Activated CD4-positive, alpha-beta memory T cell treated with anti-CD3 and anti-CD28 coated beads for 36 hours (primary cell): ENCODE measurements at places on chromosomes 11 and 22. TPM values are rescaled to one million over a fixed set of nuclear protein-coding genes. Genes with fewer than 3 reads are reported as not detected.

MYO18B gene
- total RNA-seq: 0.22 TPM

DNA sequence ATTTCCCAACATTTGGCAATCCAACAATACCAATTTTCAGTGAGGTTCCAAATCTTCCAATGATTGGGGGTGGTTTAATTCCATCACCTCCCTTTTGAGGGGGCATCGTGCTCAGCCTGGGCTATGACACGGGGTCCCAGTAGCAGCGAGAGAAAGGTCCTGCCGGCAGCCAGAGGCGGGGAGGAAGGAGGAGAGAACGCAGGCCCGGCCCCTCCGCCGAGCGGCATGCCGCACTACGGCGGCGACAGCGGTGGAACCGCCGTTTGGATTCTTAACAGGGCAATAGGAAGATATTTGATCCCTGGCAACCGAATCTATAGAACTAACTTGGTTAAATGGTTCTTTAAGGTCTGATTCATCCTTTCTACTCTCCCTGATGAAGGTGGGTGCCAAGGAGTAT is 18.3 kb upstream of the NDUFA6 start:
- peaks cover 9% of the 10 kb centered on the region for H3K36me3 ChIP-seq
- no peaks in the 10 kb centered on the region for H3K27me3 ChIP-seq
- no peak overlapping the region for H3K27ac ChIP-seq
- H3K4me1 ChIP-seq: no peaks in the 10 kb centered on the region
- no peak overlapping the region for H3K4me3 ChIP-seq

GRCh38 chr11:116598556-116598955 is 174.2 kb downstream of the BUD13 start:
- no peak overlapping the region for H3K4me3 ChIP-seq
- DNase-seq: no peak
- H3K27ac ChIP-seq: no peak overlapping the region
- H3K27me3 ChIP-seq: peaks cover 6% of the 10 kb centered on the region

DNA sequence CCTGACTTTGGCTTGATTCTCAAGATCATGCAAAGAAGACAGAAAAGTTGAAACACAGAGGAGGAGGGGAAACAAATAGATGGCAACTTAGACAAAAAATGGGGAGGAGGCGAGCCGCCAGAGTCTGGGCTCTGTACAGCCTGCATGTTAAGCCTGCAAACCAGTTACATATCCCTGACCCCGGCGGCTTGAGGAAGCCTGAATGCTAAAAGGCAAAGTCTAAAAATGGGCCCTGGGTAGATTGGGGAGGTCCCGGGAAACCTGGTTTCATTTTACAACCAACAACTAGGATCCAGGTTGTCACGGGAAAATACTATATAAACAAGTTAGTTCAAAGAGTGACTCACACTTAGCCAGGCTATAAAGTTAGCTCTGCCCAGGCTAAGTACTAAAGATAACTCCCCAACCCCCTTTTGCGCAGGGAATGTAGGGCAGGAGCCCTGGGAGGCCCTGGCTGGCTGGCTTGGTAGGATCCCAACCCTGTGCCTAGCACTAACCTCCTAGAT is 18.8 kb upstream of the ZBTB16 start:
- no peaks in the 10 kb centered on the region for H3K36me3 ChIP-seq
- no peak for DNase-seq
- H3K27ac ChIP-seq: no peak overlapping the region
- H3K4me3 ChIP-seq: no peak overlapping the region
- H3K27me3 ChIP-seq: no peaks in the 10 kb centered on the region

DNA sequence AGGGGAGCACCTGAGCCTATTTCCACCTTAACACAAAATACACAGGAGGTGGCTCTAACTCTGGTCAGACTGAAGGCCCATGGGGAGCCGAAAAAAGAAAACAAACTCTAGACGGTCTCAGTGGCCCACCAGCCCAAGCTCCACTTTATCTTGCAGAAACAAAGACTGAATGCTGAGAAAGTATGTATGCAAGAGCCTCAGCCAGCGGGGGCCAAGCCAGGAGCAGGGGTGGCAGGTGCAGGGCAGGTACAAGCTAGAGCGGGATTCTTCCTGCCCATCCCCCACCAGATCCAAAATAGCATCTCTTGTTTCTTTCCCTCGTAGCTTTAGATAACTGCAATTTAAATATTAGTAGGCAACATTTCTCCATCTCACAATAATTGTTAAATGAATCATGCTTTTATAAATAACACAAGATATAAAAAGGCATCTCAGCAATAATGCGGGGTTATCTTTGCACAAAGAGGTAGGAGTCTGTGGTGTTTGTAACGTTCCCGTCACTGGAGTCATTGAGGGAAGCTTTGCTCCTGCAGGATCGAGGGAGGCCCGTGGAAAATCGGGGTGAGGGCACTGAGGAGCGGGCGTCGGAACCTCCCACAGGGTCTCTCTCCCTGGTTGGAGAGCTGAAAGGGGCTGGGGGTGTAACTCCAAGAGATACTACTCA is 418.0 kb downstream of the SHANK2 start:
- H3K4me1 ChIP-seq: no peaks in the 10 kb centered on the region
- no peak overlapping the region for H3K4me3 ChIP-seq
- DNase-seq: no peak
- H3K27ac ChIP-seq: no peak overlapping the region
- H3K36me3 ChIP-seq: no peaks in the 10 kb centered on the region
- H3K27me3 ChIP-seq: peaks cover 2% of the 10 kb centered on the region

- no peaks in the 10 kb centered on the region for H3K4me1 ChIP-seq
- H3K36me3 ChIP-seq: no peaks in the 10 kb centered on the region
- H3K27ac ChIP-seq: no peak overlapping the region
- H3K4me3 ChIP-seq: no peak overlapping the region
- no peak for DNase-seq
These were observed 452.1 kb downstream of the MN1 start for GRCh38 chr22:27349456-27349855.

GRCh38 chr11:106683435-106683834 is 334.8 kb downstream of the GUCY1A2 start:
- no peak for DNase-seq
- H3K4me1 ChIP-seq: no peaks in the 10 kb centered on the region
- H3K27ac ChIP-seq: no peak overlapping the region
- no peaks in the 10 kb centered on the region for H3K36me3 ChIP-seq
- no peaks in the 10 kb centered on the region for H3K27me3 ChIP-seq

- no peak overlapping the region for H3K4me3 ChIP-seq
- no peaks in the 10 kb centered on the region for H3K27me3 ChIP-seq
- no peak for DNase-seq
- H3K27ac ChIP-seq: no peak overlapping the region
These were observed 107.0 kb upstream of the SESN3 start for GRCh38 chr11:95337972-95338429.
